HCEC 1CT (cell line): ENCODE measurements at places on chromosomes 2 and 18.

- DNase-seq, result no peak
Measured at GRCh38 chr2:14543284-14543683, 89.2 kb upstream of the LRATD1 start.

GRCh38 chr2:57894381-57894780 is 152.2 kb upstream of the VRK2 start:
- DNase-seq, result no peak

GRCh38 chr2:235725841-235726240 is 232.0 kb downstream of the AGAP1 start:
- no peak for DNase-seq

DNA sequence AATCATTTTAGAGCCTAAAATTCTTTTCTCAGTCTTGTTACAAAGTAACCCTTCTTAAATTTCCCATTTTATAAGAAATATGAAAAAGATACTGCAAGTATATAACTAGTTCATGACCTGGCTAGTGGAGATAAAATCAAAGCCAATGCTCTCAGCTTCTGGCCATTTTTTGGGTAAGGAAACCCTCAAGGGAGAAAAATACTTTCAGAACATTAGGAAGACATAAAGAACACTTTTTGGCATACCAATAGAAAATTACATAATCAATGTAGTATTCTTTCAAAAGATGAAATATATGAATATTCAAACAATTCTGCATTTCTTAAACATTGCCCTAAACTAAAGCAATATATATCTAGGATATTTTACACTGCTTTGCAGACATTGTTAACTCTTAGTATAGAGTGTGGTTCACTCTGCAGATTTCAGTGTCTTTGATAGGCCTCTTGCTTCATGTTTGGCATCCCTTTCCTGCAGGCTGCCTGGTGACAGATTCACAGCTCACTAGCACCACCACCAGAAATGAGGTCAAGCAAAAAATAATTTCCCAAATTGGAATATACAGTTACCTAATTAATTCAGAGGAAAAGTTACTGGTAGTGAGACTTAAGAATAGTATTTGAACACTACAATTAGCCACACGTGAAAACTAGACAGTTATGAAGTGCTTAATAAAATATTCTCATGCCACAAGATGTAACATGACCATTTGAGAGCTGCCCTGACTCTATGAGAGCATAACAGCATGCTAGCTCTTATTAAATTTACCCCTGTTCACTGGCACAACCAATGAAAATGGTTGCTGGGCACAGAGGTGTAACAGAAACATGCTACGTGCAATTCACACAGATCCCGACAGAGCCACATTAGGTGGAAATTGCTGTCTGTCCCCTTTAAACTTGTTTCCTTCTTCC is 36.0 kb downstream of the PAIP2B start:
- peak; percentile 21 for DNase-seq

GRCh38 chr2:33336036-33336625 is 140.3 kb upstream of the RASGRP3 start:
- DNase-seq, result no peak

- no peak for DNase-seq
Measured at GRCh38 chr2:80120866-80121265, 183.7 kb downstream of the LRRTM1 start.

GRCh38 chr2:170467568-170468422 is 247.3 kb upstream of the SP5 start:
- no peak for DNase-seq

DNA sequence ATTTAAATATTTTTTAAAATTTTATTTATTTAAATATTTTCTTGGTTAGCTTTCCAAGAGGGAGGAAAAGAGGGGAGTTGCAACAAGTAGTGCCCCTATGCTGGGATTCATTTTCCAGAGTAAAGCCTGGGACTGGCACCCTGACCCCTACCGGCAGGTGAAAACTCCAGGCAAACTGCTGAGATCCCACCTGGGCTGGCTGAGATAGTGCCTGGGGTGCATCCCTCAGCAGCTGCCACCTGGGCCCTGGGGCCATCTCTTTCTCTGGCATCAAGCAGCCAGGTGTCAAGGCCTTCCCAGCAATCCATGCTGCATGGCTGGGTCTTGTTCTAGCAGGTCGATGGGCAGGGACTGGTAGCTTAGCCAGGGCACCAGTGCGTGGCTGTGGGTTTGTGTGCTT is 6.6 kb downstream of the SIX2 start:
- no peak for DNase-seq

DNA sequence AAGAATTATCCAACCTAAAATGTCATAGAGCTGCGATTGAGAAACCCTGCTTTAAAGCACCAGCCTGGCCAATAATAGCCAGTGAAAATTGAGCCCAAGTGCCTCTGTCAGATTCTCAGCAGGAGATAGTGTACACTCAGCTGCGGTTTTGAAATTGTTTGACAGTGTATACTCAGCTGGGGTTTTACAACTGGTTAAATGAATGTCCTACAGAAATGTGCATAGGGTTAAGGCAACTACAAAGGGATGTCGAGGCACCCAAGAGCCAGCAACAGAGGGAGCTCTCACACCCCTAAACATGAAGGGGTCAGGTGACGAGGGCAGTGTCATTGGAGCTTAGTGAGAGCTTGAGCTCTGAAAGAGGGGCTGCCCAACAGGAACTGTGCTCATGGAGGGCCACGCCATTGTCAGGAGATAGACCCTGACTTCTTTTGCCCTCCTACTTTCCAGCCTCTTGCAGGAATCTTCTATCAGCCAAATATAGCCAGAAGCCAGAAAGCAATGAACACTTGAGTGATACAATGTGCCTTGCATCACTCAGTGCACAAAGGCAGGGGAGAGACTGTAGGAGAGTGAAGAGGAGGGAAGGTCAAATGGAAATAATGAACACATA is 15.1 kb downstream of the ACTG2 start:
- DNase-seq, result no peak

DNA sequence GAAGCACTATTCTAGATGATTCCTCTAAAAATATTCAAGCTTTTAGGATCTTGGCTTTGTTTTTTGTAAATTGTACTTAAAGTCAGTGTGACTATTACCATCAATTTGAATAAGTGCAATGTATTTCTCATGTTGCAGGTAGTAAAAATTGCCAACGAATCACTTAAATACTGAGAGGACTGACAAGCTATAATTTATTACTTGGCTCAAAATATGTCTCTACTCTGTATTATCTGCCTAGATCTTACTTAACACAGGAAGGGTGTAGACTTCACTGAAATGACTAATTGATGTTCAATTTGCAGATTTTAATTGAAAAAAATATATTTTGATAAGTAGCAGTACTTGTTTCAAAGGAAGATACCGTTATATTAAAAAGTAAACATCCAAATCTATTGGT is 202.3 kb downstream of the SLC8A1 start:
- no peak for DNase-seq

GRCh38 chr2:174593574-174594203 is 3.9 kb downstream of the WIPF1 start:
- DNase-seq, result peak; percentile 77

DNA sequence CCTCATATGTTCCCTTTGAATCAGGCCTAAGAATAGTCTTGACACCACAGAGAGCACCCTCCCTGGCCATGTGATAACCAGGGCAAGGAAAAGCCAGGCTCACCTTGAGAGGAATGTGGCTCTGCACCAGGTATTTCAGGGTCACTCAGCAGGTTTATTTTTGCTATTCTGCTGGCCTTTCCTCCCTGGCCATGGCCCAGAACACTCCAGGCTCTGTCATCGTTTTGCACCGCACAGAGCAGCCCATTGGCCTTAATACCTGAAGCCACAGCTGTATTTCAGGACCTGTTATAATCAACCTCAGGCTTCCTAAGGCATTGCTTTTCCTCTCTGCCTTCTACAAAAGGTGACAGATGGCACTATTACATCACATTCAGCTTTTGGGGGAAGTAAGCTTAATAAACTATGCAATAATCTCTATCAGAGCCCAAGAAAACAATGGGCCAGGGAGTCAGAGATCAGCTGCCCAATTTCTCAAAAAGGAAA is 668.3 kb downstream of the IRS1 start:
- DNase-seq, result no peak

- no peak for DNase-seq
Measured at GRCh38 chr18:67935638-67936037, 419.1 kb upstream of the DSEL start.

- DNase-seq, result no peak
Measured at GRCh38 chr18:58805467-58806187, 59.0 kb upstream of the ZNF532 start.

- DNase-seq, result no peak
Measured at GRCh38 chr2:105867587-105867986, 122.9 kb downstream of the NCK2 start.

DNA sequence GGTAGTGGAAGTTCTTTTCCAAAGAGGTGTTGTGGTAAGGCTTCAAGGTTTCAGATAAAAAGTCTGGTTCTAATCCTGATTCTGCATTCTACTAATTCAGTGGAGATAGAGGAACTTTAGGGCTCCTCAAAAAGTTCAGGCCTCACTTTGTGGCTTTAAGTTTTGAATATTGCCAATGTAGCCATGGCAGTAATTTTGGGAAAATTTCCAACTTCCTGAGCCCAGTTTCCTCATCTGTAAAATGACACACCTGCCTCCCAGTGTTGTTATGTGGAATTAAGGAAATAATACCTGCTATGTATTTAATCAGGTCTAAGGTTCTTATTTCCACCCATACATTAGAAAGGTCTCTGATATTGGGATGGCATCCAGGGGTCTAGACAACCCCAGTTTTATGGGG is 147.6 kb upstream of the ITGA6 start:
- DNase-seq, result no peak

DNA sequence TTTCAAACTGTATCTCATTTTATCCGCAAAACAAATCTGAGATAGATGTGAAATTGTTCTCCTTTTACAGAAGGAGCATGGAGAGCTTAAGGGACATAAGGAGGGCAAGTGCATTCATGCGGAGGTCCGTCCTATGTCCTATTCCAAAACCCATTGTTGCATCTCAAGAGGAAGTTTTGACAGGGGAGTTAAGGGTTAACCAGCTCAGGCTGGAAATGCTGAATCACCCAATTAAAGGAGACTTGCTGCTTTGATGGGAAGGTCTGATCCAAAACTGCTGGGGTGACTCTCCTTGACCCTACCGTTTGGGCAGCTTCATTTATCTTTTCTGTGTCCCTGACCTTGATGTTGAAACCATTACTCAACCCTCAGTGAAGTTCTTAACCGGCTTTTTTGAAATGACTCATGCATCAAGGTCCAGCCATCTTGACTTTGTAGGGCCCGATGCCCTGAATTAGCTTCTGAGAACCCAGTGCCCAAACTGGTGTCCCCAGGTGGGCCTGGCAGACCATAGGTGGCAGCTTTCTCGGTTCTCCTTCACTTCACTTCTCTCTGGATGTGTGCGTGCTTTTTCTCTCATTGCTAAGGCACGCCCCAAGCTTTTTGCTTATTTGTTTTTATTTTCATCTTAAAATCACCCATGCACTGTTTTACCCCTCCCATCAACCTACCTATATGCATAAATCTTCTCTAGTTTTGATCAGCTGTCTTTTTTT is 15.9 kb upstream of the TXNDC2 start:
- peak; percentile 95 for DNase-seq

- DNase-seq, result no peak
Measured at GRCh38 chr18:9608728-9609127, 5.6 kb downstream of the PPP4R1 start.

DNA sequence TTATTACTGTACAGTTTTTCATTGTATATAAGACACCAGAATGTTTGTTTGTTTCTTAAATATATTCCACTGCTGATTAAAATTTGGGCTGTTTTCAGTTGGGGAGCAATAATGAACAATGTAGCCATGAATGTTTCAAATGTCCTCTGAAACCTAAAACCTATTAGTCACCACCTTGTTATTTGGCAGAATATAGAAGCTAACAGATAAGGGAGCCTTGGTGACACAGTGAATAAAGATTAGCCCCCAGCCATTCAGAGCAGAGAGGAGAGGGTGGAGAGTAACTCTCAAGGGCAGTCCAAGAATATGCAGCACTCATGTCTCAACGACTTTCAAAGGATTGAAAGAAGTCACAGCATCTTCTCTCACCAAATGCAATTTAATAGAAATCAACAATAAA is 43.1 kb upstream of the ATP8B1 start:
- peak; percentile 74 for DNase-seq

GRCh38 chr2:192127434-192127833 is 67.3 kb downstream of the TMEFF2 start:
- DNase-seq, result peak; percentile 16

DNA sequence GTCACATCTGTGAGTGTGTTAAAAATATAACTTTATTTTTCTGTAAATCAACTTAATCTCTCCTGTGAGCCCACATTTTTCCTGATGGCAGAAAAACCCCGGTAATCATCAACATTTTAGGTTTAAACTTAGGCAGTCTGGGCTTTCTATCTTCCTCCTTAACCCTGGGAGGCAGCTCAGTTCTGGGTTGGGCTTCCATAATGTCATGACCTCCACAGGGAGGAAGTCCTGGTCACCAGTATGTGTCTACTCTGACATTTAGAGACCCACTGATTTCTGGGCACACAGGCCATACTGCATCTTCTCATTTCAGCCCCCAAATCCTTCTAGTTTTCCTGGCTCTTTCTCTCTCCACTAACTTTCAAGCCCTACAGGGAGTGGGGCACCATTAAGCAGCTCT is 181.2 kb downstream of the DYSF start:
- DNase-seq, result no peak

GRCh38 chr2:113098041-113098440 is 29.4 kb upstream of the IL1RN start:
- DNase-seq, result no peak

DNA sequence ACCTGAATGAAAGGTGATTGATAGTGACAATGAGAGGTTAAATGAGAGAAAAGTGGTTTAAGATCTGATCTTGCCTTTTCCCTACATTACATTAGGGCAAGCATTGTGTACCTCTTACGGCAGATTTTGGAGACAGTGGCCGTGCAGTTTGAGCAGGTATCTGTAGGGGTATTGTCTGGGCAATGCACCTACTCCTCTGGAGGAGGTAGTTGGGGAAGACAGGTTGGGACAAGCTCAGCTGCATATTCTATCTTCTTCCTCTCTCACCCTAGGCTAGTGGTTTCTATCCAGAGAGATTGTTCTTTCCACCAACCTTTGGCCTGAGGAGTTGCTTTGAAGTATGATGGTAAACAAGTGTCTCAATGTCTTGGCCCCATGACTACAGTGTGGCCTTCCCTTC is 323.2 kb downstream of the CYP26B1 start:
- no peak for DNase-seq

- peak; percentile 68 for DNase-seq
Measured at GRCh38 chr2:56474412-56475158, 290.8 kb downstream of the CCDC85A start.

- no peak for DNase-seq
Measured at GRCh38 chr2:12847694-12848575, 131.2 kb downstream of the TRIB2 start.

- DNase-seq, result no peak
Measured at GRCh38 chr2:219475278-219475677, 23.4 kb upstream of the GMPPA start.

- no peak for DNase-seq
Measured at GRCh38 chr2:122859260-122859659, 1103.8 kb downstream of the TSN start.

GRCh38 chr2:108604196-108604595 is 69.9 kb downstream of the LIMS1 start:
- DNase-seq, result peak; percentile 64

GRCh38 chr18:2642771-2643170 is 12.8 kb upstream of the SMCHD1 start:
- DNase-seq, result no peak

GRCh38 chr18:62669225-62669624 is 46.1 kb upstream of the PHLPP1 start:
- no peak for DNase-seq
